T-helper 1 cell (primary cell): ENCODE measurements at places on chromosomes 12 and 14.

DNA sequence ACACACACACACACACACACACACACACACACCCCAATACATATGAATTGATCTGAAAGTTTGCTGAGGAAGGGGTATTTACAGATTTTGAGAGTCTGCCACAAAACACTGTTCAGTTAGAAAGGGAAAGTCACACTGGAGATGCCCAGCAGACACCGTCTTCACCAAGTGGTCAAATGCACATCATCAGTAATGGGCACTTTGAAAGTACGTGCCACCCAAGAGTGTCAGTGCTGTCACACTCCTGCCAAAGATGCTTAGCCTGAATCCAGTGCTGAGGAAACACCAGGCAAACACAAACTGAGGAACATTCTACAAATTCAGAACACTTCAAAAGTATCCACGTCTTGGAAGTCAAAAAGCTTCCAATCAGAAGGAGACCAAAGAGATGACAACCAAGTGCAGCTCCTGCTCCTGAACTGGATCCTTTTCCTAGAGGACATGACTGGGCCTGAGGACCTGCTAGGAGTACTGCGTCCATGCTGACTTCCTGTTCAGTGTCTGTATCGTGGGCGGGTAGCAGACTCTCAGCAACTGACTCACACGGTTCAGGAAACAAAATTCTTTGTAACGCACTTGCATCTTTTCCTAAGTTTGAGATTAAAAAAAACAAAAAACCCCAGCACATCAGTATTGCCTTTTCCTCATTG is 18.6 kb downstream of the PSMC1 start:
- no peak for DNase-seq

DNA sequence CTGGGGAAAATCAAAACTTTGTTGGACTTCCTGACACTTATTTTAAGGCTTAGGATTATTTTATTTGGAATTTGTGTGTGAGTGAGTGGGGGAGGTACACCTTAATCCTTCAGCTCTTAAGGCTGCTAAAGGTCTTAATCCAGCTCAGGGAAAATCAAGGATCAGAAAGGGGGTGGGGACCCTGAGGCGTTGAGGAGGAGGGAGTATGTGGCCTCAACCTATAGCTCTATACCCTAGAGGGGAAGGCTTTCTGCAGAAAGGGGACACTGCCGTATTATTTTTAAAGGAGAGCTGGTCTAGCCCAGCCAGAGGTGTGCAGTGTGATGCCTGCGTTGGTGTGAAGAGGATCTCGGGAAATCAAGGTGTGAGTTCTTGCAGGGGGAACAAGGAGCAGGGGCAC is 20.0 kb downstream of the IRF2BPL start:
- DNase-seq: no peak

- no peak for DNase-seq
Measured at GRCh38 chr12:131499864-131500190, 211.1 kb upstream of the SFSWAP start.

DNA sequence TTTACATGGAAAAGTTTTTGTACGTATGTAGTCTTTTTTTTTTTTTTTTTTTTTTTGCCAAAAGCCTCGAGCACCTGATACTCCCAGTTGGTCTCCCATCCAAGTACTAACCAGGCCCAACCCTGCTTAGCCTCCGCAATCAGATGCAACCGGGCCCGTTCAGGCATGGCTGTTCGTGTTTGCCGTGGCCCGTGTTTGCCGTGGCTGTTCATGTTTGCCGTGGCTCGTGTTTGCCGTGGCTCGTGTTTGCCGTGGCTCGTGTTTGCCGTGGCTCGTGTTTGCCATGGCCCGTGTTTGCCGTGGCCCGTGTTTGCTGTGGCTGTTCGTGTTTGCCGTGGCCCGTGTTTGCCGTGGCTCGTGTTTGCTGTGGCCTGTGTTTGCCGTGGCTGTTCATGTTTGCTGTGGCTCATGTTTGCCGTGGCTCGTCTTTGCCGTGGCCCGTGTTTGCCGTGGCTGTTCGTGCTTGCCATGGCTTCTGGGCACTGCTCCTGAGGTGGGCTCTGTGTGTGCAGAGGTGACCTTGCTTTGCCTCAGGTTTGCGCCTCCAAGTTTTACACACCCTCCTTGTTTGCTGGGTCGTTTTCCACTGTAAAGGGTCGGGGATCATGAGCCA is 26.8 kb upstream of the MMP17 start:
- DNase-seq: no peak

- DNase-seq: no peak
Measured at GRCh38 chr14:106163316-106163715, 636.9 kb downstream of the TMEM121 start.
